ENCODE measurements at places on chromosomes 3 and 15.

DNA sequence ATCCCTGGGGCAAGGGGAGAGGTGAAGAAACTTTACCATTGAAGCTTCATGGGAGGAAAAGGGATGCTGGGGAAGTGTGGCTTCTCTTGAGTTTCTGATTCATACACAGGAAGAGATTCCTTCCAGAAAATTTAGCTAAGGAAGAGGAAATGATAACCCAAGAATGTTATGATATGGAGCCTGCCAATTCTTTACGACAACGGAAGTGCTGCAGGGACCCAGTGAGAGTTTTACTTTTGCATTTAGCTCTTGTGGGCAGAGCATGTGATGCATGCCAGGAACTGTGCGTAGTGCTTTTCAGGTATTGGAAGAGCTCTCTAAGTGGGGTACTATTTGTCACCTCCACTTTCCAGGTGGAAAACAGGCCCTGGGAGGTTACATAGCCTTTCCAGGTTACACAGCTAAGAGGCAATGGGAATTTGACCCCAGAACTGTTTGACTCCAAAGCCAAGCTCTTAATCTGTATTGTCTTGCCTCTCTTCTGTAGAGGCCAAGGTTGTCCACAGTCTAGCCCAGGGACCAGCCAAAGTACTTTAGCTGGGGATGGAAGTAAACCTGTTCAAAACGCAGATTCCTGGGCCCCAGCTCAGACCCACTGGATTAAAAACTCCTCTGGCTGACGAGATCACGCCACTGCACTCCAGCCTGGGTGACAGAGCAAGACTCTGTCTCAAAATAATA is 23.0 kb downstream of the CMTM7 start:
- no peak for DNase-seq

DNA sequence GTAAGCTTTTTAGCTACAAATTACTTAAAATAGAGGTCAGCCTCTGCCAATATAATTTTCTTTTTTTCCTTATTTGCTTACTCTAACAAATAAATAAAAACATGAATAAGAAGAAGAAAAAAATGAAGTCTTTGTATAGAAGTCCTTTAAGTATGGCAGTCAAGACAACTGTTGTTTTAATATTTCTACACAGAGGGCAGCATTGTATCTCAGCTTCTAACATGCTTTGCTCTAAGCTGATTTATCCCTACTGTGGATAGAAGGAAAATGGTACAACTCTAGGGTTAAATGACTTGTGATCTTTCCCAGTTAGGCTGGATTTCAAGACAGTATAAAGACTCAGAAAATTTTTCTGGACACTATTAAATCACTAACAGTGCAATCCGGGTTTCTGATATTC is 104.3 kb upstream of the MEIS2 start:
- no peak for DNase-seq

DNA sequence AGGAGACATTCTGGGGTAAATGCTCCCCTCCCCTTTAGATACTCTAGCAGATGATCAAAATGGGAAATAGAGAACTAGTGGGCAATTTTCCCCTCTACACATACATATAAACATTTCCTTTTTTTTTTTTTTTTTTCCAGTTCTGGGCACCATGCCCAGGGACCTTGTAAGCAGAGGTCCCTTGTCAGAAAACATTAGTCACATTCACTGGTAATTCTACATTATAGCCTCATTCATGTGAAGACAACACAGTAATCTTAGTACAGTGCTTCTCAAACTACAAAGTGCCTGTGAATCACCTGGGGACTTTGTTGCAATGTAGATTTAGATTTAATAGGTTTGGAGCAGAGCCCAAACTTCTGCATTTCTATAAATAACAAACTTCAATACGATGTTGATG is 60.1 kb upstream of the ACTC1 start:
- DNase-seq: no peak

DNA sequence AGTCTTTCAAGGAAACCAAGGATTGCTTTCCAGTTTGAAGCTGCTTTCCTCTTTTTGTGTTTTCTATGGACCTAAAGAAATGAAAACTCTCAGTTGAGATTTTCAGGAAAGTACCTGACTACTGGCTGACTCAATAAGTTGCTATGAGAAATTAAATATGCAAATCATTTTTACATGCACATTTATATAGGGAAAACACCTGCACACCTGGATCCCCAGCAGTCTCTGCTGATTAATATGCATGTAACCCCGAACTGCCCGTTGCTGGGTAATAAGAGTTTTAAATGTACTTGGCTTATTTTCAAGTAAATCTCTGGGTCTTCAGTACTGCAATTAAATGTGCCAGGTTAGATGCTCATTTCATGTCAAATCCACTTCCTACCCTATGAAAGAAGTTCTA is 77.2 kb downstream of the KBTBD8 start:
- no peak for DNase-seq

- DNase-seq: no peak
Measured at GRCh38 chr15:100060276-100060926, 281.4 kb downstream of the ADAMTS17 start.

- no peak for DNase-seq
Measured at GRCh38 chr3:54777141-54777540, 150.7 kb downstream of the LRTM1 start.

- peak; percentile 71 for DNase-seq
Measured at GRCh38 chr15:43769584-43770228, 7.1 kb downstream of the ELL3 start.

DNA sequence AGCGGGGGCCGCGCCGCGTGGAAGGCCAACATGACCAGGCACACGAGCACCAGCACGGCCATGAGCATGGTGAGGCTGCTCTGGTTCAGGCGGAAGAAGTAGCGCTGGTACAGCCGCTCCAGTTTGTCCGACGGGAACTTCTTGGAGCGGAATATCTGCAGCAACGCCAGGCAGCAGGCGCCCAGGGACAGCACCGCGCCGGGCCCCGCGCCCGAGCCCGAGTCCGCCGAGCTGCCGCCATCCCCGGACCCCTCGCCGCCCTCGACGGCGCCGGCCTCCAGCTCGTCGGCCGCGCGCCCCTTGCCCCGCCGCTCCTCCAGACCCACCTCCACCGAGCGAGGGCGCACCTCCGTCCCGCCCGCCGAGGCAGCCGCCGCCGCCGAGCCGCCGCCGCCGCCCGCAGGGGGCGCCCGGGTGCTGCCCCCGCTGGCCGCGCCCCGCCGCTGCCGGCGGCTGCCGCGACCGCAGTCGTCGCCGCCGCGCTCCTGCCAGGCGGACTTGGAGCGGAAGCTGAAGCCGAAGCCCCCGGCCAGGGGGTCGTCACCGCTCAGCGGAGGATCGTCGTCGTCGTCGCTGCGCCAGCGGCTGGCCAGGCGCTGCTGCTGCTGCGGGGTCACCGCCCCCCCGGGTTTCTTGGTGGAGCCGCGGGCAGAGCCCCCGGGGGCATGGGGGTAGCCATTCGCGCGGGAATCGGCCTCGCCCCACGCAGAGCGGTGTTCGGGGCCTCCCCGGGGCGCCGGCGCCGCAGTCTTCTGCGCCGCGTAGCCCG is 957 bp downstream of the ADCY5 start:
- no peak for DNase-seq

DNA sequence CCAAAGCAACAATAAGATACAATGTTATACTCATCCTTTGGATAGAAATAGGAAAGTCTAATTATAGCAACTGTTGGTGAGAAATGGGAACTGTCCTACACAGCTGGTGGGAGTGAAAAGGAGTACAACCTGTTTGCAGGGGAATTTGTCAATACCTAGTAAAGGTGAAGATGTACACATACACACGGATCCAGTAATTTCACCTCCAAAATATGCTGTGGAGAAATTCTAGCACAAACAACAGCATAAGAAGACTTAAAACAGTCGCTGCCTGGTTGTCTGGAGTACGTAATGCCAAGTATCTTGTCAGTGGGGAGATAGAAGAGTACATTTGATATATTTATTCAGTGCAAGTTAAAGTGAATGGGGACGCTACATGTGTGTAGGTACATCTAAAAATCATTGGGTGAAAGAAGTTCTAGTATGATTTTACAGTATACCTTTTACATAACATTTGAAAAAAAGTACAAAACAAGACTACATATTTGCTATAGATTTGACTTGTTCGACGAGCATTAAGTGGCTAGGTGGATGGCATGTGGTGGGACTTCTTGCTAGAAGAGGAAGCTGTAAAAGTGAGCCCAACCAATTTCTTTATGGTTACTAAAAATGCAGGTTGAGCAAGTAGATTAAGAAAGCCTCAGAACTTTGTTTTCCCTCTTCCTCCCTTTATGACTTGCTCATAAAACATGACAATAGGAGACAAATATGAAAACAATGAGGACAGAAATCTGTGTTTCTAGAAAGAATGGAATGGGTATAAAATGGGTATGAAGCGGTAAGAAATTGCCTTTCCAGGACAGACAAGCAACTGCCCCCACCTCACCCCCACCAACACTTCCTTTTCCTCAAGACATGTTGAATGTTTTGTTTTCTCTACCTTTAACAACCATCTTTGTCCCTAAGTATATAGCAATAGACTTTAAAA is 50.2 kb upstream of the CCR4 start:
- DNase-seq: no peak

GRCh38 chr15:38378161-38378560 is 75.8 kb upstream of the FAM98B start:
- peak; percentile 69 for DNase-seq

DNA sequence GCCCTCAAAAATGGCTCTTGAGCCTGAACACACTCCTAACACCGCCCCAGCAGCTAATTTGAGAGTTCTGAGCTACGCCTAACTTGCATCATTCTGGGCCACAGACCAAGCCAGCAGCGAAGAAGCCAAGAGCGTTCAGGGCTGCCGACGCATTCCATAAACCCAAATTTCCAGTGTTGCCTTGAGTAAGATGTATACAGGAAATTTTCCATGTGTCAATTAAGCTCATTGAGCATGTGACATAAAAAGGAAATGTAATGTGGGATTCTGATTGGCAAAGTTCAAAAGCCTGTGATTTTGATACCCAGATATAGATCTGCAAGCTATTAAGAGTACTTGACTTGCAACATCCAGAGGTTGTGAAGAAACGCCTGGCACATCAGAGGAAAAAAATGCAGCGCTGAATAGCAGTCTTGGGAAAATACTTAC is 148.6 kb upstream of the NR2F2 start:
- DNase-seq: peak; percentile 88

DNA sequence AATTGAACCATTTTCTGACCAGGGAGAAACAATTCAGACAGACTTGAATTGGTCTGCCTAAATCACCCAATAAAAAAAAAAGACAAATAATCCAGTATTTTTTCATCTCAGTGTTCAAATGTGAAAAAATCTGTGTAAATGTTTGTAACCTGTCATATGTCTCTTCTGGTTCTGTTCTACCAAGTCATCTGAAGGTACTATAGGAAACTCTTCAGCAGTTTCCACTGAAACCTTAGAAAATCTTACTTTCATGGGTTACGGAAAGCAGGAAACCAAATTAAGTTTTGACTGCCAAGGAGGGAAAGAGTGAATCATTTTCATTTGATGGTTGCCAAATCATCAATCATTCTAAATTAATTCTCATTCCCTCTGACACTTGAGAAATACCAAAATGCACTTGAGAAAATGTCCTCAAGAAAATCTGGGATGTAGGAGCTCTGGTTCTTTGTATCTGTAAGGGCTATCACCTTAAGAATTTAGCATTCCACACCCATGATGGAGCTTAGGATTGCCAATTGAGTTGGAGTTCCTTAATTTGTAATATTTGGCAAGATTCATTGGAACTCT is 278.2 kb upstream of the KCNH8 start:
- no peak for DNase-seq

- no peak for DNase-seq
Measured at GRCh38 chr15:61090386-61091288, 138.5 kb downstream of the RORA start.

GRCh38 chr3:70532806-70533205 is 220.4 kb upstream of the MDFIC2 start:
- DNase-seq: no peak

GRCh38 chr3:141454906-141455602 is 31.8 kb upstream of the RASA2 start:
- no peak for DNase-seq

DNA sequence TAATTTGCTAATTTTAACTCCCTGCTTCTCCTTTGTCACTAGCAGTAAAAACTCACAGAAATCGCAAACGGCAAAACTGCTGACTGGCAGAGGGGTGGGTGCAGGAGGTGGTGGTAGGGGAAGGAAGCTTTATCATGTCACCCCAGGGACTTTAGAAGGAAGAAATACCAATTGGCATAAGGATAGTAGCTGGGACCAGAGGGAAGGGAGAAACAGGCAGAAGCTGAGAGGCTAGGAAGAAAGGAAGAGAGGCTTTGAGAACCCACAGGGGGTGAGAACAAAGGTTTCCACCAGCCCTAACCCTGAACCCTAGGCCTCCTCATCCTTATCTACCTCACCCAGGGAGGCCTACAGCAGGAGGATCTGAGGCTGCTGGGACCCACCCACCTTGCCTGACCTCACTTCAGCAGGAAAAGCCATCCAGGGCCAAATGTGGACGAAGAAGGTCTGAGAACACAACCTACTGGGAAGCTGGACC is 10.7 kb downstream of the ITGB5 start:
- peak; percentile 55 for DNase-seq

DNA sequence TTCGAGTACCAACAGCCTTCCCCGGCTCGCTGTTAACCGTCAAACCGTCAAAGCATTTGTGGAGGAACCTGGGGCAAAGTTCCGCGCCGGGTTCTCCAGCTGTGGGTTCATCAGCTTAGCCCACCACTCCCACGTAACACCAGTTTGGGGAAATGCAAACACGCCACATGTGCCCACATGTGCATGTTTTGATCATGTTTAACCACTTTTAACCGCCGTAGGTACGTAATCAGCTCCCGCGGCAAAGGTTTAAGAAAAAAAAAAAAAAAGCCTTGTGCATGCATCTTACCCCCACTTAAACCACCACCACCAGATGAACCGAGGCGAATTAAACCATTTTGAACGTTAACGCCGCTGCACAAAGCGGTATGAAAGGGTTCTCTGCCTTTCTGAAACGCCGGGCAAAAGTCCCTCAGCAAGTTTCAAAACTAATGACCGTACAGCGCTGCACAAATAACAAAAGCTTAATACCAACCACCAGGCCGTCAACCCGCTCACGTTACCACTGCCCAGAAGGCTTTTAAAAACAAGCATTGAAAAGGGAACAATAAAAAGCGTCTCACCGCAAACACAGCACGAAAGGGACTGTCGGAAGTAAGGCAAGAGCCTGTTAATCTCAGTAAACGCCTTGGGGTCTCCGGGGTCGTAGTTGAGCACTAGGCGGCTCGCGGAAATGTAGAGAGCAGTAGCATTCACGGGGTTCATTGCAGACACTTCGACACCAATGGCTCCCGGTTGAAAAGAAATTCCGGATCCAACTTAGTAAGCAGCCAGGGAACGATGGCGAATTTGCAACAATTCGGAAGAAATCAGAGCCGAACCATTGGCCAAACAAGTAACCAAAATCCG is 1.5 kb downstream of the MSL2 start:
- DNase-seq: peak; percentile 66

- no peak for DNase-seq
Measured at GRCh38 chr3:131193641-131194238, 167.1 kb downstream of the NEK11 start.

GRCh38 chr3:3015185-3016089 is 94.7 kb downstream of the IL5RA start:
- DNase-seq: no peak

Measured in tibial artery (tissue), 4 donors.